ENCODE measurements at places on chromosomes 6 and 20. TPM values are rescaled to one million over a fixed set of nuclear protein-coding genes. Genes with fewer than 3 reads are reported as not detected.

- H3K4me3 ChIP-seq: no peak overlapping the region
- no peak for DNase-seq
- peaks cover 9% of the 10 kb centered on the region for H3K4me1 ChIP-seq
- peaks cover 21% of the 10 kb centered on the region for H3K36me3 ChIP-seq
- H3K27me3 ChIP-seq: no peaks in the 10 kb centered on the region
These were observed 109.4 kb upstream of the EMILIN3 start for GRCh38 chr20:41476013-41476441.

DNA sequence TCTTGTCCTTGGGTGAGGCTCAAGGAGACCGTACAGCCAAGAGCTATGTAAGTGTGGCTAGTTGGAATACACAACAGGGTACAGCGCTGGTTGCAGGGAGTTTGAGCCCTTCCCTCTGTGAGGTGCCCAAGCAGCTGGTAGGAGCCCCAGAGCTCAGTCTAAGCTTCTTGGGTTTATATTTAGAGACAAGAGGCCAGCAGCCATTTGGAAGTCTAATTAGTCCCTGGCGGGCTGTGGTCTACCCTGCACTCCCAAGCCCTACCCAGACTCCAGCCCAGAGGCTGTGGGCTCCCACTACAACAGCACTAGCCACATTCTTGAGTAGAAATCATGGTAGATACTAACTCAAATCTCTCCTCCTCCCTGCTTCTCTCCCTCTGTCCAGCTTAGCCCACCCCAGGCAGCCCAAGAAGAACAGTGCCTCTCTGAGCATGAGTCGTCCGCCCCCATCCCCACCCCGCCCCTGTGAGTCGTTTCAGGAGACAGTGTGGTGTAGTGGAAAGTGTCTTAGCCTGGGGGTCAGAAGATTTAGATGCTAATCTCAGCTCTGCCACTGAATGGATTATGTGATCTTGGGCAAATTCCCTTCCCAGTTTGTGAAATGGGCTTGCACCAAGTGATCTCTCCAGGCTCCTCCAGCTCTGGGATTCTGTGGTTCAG, 37.8 kb downstream of the EIF2S2 start:
- H3K4me3 ChIP-seq: no peak overlapping the region
- peaks cover 10% of the 10 kb centered on the region for H3K4me1 ChIP-seq
- peaks cover 44% of the 10 kb centered on the region for H3K36me3 ChIP-seq
- no peak for DNase-seq

DNA sequence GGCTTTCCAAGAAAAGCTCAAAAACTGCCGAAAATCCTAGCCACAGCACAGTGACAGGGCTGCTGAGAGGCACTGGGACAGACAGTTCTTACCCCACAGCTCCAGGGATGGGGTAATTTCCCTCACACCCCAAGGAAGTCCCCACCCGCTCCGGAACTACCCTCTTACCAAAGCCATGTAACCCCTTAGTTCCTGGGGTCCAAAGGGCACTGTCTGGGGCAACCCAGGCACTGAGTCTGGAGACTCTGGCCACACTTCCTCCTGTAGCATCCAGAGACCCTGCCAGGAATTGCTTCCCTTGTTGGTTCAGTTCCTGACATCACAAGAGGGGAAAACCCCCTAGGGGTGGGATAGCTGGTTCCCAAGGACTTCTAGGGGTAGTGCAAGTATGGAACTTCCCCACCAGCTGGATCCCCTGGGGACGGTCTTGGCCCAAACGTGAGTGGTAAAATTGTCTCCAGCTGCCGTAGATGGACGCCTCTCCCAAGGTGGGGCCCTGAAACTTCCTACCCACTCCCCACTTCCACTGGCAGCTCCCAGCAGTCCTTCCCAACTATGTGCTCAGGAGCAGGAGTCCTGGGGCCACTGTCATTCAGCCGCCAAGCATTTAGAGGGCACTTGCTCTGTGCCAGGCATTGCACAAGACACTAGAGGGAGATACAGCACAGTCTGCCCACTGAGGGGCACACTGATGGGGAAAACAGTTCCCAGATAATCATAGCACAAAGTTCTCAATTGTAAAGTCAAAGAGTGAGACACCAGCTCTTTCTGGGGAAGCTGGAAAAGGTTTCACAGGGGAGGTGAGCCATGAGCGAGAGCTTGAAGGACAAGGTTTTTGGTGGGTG, 17.2 kb upstream of the HCK start:
- H3K27me3 ChIP-seq: peaks cover 53% of the 10 kb centered on the region
- H3K4me1 ChIP-seq: no peaks in the 10 kb centered on the region

DNA sequence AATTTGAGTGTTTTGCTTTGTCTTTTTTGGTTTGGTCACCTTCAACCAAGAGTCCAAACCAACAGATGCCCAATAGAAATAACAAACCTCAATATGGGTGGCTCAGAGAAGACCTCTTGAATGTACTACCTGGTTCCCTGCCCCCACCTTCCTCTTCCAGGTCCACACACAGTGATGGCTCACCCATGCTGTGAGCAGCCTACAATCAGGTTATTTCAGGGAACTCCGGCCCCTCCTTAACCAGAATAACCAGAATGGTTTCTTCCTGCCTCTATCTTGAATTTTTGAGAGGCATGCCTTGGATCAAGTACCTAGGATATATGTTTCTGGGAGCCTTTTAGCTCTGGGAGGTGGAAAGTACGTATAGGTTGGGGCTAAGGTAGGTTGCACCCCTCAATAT, 327.1 kb upstream of the PRDM1 start:
- no peaks in the 10 kb centered on the region for H3K27me3 ChIP-seq
- H3K4me1 ChIP-seq: peaks cover 48% of the 10 kb centered on the region
- no peak overlapping the region for H3K4me3 ChIP-seq
- peaks cover 26% of the 10 kb centered on the region for H3K36me3 ChIP-seq

- H3K4me3 ChIP-seq: no peak overlapping the region
- H3K36me3 ChIP-seq: no peaks in the 10 kb centered on the region
- no peaks in the 10 kb centered on the region for H3K4me1 ChIP-seq
- no peaks in the 10 kb centered on the region for H3K27me3 ChIP-seq
- no peak overlapping the region for H3K27ac ChIP-seq
These were observed 242.5 kb upstream of the UFL1 start for GRCh38 chr6:96279084-96279483.

The GRM1 gene
- total RNA-seq: not detected

The CCN5 gene
- not detected for total RNA-seq
